GF-D8 (cell line): ENCODE measurements at places on chromosomes 4 and X.

GRCh38 chrX:19705196-19705769 is 182.1 kb downstream of the SH3KBP1 start:
- DNase-seq, result no peak

- DNase-seq, result no peak
These were observed 327.1 kb upstream of the VCX start for GRCh38 chrX:7515681-7516413.

DNA sequence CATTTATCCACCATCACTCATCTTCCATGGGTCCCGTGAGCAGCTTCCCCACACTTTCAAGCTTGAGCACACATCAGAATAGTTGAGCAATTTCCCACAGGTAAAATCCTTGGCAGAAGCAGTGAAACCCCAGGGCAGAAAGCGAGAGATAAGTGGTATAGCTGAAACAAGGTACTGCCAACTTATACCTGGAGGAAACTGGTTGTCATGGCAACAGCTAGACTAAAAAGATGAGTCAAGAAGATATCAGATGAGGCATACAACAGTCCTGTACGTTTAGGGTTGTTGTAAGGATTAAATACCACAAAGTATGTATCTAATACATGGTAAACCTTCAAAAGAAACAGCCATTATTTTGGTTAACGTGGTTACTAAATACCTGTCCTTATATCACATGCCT is 66.9 kb upstream of the PHOX2B start:
- no peak for DNase-seq

- no peak for DNase-seq
These were observed 7.0 kb downstream of the MTM1 start for GRCh38 chrX:150575419-150575814.

GRCh38 chr4:107243141-107243781 is 207.1 kb upstream of the DKK2 start:
- DNase-seq, result no peak

DNA sequence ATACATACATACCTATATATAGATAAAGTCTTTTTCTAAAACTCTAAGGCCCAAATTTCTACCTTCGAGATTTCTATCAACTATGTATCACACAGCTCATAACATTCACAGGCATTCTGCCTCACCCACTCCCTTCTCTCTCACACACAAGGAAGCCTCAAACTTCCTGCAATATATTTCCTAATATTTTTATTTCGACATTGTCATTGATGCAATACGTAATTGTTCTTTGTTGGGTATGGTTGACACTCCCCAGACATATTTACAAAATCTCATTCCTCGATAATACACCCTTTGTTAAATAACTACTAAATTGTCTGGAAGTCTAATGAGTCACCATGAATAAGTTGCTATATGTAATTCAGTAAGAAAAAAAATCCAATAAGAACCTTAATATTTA is 143.5 kb downstream of the HNRNPD start:
- no peak for DNase-seq

GRCh38 chr4:80412322-80412721 is 76.8 kb downstream of the CFAP299 start:
- DNase-seq, result no peak

DNA sequence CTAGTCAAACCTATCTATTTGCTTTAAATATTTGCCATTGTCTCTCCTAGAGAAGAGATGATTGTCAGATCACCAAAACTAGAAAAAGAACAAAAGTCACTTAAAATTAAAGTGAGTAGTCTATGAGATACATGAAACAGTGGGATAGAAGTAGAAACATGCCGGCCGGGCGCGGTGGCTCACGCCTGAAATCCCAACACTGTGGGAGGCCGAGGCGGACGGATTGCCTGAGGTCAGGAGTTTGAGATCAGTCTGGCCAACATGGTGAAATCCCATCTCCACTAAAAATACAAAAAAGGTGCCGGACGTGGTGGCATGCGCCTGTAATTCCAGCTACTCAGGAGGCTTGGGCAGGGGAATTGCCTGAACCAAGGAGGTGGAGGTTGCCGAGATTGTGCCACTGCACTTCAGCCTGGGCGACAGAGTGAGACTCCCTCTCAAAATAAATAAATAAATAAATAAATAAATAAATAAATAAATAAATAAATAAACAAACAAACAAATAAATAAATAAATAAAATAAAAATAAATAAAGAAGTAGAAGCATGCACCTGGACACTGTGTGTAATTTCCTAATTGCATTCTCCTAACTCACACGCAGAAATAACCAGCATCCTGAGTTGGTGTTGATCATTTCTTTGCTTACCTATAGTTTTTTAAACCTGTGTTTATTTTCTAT is 299.5 kb downstream of the PDHA2 start:
- no peak for DNase-seq

GRCh38 chr4:98572697-98573096 is 85.7 kb downstream of the TSPAN5 start:
- DNase-seq, result no peak

GRCh38 chr4:36004204-36004851 is 240.0 kb downstream of the ARAP2 start:
- DNase-seq, result no peak

- no peak for DNase-seq
These were observed 110.6 kb downstream of the PHKA2 start for GRCh38 chrX:18873189-18873791.

- DNase-seq, result no peak
These were observed 89.8 kb upstream of the TNIP3 start for GRCh38 chr4:121253961-121254360.

- no peak for DNase-seq
These were observed 49.9 kb downstream of the ADGRA3 start for GRCh38 chr4:22465996-22466395.

DNA sequence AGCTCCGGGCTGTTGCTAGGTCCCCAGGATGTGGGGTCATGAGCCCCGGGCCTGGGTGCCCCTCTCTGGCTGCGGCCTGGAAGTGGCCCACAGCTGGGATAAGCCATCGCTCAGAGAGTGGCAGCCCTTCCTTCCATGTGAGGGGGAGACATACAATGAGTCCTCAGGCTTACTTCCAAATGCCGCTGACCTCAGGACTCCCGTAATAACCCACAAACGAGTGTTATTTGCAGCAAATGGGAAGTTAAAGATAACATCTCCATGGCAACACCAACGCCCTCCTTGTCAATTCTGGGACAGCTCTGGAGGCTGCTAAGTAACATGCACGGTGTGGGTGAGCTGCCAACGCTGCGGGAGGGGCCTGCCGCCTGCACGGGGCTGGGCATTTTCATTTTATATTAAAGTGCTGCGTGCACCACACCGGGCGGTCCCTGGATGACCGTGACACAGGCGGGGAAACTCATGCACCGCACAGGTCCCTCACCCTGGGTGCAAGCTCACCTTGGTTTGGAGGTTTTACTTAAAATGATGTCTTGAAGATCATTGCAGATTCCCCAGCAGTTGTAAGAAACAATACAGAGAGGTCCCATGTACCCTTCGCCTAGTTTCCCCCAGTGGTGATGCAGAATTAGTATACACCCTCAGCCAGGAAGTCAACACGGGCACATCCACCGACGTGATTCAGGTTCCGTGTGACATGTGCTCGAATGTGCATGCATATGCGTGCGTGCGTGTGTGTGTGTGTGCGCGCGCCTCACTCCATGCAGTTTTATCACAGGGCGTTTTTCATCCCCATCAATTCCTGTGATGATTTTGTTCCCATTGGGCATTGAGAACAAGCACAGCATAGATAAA is 79.4 kb downstream of the ABLIM2 start:
- DNase-seq, result peak; percentile 53

GRCh38 chrX:15601932-15602331 is 1.2 kb upstream of the ACE2 start:
- DNase-seq, result no peak

DNA sequence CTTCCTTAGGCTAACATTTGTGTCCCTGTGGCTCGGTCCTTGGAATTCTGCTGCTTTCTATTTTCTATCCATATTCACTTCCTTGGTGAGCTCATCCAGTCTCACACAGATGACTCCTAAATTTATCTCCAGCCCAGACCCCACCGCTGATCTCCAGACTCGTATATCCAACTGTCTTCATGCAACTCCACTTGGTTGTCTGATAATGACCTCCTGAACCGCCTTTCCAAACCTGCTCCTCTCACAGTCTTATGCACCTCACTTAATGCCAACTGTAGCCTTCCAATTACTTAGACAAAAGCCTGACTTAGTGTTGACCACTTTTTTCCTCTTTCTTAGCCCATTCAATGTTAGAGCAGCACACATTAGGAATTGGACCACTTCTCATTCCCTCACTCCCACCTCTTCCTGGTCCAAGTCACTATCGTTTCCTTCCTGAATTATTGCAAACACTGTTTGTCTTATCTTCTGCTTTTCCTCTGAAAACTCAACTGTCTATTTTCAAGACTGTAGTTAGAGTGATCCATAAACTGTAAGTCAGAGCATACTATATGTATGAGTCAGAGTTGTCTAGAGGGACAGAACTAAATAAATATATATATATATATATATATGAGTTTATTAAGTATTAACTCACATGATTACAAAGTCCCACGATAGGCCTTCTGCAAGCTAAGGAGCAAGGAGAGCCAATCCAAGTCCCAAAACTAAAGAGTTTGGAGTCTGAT is 292.5 kb downstream of the UNC5C start:
- no peak for DNase-seq

- peak; percentile 45 for DNase-seq
These were observed 16.9 kb downstream of the STAP1 start for GRCh38 chr4:67575232-67576058.

DNA sequence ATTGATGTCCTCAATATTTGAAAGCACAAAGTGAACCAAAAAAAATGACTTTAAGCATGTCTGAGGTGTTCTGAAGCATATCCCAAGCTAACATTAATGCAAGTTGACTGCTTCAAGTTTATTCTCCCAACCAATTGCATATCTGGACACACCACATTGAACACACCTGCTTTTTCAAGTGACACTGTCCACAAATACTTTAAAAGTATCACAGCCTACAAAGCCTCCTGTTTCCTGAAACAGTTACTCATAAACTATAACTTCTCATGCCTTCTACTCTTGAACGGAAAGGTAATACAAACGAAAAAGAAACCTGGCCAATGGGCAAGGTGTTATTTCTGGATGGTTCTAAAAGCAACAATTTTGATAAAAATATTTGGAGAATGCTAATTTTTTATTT is 1.1 kb downstream of the CDKL2 start:
- DNase-seq, result no peak

DNA sequence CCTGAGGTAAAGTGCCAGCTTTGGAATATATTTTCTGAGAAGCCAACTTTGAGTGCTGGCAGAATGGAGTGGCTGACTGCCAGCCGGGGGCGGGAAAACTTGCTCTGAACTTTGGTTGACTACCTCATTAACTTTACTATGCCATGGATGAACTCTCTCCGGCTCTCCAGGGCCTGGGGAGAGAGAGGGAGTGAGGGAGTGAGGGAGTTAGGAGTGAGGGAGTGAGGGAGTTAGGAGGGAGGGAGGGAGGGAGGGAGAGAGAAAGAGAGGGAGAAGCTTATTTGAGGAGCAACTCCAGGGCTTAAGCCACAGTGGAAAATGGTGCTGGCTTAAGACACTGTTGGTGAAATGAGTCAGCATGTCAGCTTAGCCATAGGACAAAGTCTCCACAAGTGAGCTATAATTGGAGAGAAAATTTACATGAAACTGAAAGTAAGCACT is 280.9 kb upstream of the RPS6KA3 start:
- no peak for DNase-seq

DNA sequence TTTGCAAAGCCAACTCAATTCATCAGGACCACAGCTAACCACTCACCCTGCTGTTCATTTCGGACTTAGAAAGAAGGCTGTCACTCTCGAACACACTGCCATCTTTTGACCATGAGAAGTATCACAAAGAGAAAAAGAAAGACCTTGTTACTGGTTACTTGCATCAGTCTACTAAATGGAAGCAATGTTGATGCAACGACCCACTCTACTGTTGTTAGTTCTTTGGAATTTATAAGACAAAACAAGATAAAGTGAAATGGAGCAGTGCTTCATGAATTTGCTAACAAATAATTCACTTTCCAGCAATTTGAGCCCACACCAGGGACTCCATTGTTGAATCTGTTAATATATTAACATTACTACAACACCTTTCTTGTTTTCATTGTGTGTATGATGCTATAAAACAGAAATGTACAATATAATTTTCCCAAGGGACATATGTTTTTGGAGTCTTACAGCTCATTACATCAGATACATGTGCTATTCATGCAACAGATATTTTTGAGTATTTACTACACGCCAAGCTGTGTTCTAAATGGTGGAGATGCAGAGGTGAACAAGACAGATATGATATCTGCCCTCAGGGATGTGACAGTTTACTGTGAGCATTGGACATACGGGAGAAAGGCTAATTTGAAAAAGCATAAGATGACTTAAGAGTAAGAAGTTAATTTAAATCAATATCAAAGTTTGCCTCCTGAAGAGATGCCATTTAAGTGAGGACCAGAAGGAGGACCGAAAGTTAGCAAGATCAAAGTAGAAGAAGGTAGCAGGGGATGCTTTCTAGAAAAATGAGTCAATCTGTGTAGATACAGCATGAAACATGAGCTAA is 87.2 kb downstream of the AREG start:
- DNase-seq, result peak; percentile 24

DNA sequence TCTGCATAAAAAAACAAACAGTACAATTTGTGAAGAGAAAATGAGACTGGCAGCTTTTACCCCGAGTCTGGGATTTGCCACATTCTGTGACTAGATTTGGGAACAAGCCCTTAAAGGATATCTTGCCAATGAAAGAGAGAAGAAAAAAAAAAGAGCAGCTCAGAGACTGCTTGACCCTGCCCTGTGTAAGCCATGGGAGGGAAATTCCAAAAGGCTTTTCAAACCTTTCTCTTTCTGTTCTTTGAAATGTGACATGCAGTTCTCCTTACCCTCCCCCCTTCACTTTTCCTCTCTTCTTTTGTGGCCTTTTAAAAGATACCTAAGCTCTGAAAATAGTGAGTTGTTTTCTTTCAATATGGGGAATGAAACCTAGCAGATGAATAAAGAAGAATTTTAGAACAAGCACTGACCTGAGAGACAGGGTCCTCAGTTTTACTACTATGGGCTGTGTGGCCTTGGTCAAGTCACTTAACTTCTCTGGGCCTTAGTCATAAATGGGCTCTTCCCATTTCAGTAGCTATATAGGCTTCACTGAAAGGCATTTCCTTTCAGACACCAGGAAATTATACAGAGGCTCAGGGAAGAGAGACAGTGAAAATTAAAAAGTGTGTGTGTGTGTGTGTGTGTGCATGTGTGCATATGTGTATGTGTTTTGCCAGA is 5.1 kb downstream of the CCDC160 start:
- DNase-seq, result no peak

GRCh38 chr4:148866666-148867065 is 424.5 kb upstream of the NR3C2 start:
- DNase-seq, result no peak

GRCh38 chrX:136906921-136907510 is 26.5 kb upstream of the RBMX start:
- DNase-seq, result no peak

- DNase-seq, result no peak
These were observed 35.7 kb downstream of the SHROOM4 start for GRCh38 chrX:50778272-50778671.

- no peak for DNase-seq
These were observed 95.4 kb downstream of the SLC2A9 start for GRCh38 chr4:9925750-9926439.

DNA sequence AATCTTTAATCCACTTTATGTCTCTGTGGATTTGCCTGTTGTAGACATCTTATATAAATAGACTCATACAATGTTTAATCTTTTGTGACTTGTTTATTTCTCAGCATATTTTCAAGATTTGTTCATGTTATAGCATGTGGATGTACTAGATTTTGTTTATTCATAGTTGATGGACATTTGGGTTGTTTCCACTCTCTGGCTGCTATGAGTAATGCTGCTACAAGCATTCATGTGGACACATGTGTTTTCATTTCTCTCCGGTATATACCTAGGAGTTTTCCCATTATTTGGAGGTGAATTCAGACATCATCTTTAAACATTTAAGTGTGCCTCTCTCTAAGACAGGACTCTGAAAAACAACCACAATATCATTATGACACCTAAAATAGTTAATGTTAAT is 2.3 kb downstream of the IKBKG start:
- no peak for DNase-seq
